ENCODE measurements at places on chromosomes 1 and 21.

- DNase-seq, result no peak
These were observed 53.3 kb downstream of the PDE9A start for GRCh38 chr21:42706765-42707164.

GRCh38 chr1:181484821-181485220 lies 1.5 kb downstream of the CACNA1E start:
- no peak for DNase-seq

- DNase-seq, result no peak
These were observed 37.3 kb upstream of the PIGV start for GRCh38 chr1:26750428-26750827.

DNA sequence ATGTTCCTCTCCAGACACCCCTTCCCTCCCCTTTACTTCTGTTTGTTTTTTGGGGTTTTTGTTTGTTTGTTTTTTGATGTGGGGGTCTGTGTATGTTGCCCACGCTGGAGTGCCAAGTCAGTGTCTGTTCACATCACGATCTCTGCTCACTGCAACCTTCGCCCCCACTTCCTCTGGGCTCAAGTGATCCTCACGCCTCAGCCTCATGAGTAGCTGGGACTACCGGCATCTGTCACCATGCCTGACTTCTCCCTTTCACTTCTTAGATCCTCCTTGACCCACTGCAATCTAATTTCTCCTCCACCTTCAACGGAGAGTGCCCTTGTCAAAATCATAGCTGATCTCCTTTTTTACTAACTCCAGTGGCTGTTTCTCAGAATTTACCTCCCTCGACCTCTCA lies 100.7 kb upstream of the KIF26B start:
- no peak for DNase-seq

GRCh38 chr1:181538836-181539235 lies 55.5 kb downstream of the CACNA1E start:
- no peak for DNase-seq

- no peak for DNase-seq
These were observed 29.4 kb upstream of the TSPEAR start for GRCh38 chr21:44740742-44741141.

All from NCI-H510A (cell line).